ENCODE measurements at places on chromosomes 12 and 14.

- DNase-seq, result peak; percentile 50
These were observed 16.5 kb downstream of the PRKCH start for GRCh38 chr14:61337893-61338292.

DNA sequence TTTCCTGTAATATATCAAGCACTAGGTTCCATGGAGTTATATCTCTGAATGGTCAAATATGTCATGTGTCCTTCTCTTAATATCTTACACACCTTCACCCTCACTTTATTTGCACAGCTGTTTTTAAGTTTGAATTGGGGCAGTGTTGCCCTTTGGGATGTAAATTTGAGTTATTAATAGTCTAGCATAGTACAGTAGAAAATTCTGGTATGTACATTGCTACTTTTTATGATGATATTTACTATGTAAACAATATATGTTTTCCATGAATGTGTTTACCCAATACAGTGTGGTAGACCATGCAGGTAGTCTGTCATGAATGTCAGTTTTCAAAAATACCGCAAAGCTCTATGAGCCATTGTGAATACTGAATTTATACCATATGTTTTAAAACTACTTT, 50.5 kb downstream of the METTL25 start:
- no peak for DNase-seq

GRCh38 chr14:22393796-22394195, 195.2 kb downstream of the DAD1 start:
- DNase-seq, result no peak

- no peak for DNase-seq
These were observed 28.9 kb downstream of the GSG1 start for GRCh38 chr12:13074396-13075117.

- DNase-seq, result no peak
These were observed 8.9 kb upstream of the FAIM2 start for GRCh38 chr12:49912345-49913255.

DNA sequence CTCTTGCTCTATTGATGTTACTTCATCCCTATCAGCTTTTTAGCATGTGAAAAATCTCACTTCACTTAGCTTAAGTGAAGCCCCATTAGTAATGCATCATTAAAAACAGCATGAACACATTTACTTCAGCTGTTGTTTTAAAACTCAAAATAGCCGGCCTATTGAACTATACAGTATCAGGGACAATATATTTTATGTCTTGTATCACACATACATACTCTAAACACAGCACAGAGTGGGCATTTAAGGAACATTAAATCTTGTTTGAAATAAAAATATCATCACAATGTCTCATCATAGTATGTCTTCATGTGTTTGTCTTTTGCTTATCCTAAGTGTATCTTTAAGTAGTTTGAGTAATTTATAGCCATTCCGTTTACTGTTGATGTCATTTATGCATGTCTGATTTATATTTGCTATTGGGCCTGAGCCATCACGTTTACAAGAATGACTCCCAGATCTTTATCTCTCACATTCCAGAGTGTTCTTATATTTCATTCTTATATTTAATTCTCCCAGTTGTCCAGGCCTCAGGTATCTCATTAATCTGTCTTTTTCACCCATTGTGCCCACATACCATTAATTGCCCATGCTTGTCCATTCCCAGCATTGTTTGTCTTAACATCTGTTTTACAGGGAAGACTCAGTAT, 57.5 kb downstream of the ARHGAP5 start:
- DNase-seq, result no peak

- DNase-seq, result no peak
These were observed 145.0 kb upstream of the SLC38A2 start for GRCh38 chr12:46517579-46517962.

DNA sequence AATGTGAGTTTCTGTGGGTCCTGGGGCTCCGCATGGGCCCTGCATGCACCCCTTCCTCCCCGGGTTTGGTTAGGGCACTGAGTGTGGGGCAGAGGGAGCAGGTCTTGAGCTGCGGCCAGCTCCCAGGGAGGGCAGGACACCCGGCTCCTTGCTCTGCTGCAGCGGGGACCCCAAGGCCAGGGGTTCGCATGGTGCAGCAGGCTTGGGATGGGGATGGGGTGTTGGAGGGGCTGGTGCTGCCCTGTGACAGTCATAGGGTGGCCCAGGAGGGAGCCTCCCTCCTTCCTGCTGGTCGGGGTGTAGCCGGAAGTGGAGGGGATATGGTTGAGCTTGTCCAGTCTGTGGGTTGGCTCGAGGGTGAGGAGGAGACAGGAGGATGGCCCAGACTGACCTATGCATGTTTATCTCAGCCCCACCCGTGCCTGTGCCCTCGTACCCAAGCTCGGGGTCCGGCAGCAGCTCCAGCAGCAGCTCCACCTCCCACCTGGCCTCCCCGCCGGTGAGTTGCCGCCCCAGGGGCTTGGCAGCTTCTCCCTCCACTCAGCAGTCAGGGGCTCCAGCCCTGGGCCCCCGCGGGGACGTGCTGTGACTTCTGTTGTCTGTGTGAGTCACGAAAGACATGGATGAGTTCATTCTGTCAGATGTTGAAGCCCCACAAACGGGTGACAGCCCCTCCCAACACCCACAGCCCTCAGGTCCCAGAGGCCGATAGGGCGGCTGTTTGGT, 16.0 kb downstream of the ULK1 start:
- DNase-seq, result no peak

DNA sequence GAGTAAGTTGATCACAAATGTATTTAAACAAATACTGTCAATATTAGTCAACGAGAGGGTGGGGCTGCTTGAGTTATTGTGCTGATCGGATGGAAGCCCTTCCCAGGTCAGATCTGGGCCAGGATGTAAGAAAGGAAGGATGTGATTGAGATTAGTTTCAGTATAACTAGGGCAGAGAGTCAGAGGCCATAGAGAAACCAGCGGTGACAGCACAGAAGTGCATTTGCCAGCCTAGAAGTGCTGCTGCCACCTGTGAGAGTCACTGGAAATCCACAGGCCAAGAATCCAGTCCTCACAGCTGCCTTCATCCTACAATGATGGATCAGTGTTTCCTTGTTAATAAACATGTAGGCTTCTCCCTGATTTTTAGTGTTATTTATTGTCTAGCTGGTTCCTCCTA, 9.8 kb upstream of the FERMT2 start:
- no peak for DNase-seq

DNA sequence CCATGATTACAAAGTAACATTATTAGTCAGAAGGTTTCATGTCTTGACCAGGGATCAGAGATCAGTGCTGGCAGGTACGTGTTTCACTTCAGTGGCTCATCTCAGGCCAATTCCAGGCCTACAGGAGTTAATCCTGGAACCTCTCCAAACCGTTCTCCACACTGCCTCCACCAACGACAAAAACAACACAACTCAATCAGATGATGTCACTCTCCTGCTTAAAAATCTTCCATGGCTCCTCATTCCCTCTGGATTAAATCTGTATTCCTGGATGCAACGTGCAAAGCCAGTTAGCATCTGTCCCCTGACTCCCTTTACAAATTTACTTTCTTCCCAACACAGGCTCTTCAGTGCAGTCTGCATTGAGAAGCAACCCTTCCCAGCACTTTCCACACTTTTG, 34.3 kb upstream of the TXNRD1 start:
- no peak for DNase-seq

GRCh38 chr12:10722905-10723746, at the start of gene YBX3:
Gene YBX3 (minus strand): TSS chr12:10723323. CDS start chr12:10723111, 212 bp downstream.
- no peak for DNase-seq

GRCh38 chr14:56189307-56189706, 71.1 kb downstream of the PELI2 start:
- DNase-seq, result no peak

DNA sequence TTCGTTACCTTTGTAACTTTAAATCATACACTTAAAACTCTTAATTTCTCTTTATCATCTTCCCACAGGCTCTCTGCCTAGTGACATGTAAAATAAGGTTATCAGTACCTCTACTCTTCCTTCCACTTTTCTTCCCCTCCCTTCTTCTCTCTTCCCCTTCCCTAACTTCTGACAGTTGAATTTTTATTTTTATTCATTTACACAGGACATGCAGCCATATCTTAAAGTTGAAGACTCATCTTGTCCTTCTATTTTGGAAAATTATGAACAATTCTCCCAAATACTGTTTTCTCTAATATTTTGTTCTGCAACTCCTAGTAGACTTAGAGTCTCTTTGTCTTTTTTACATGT, 263.9 kb downstream of the FBXL14 start:
- no peak for DNase-seq

GRCh38 chr12:116055895-116056607, 221.4 kb downstream of the MED13L start:
- no peak for DNase-seq

DNA sequence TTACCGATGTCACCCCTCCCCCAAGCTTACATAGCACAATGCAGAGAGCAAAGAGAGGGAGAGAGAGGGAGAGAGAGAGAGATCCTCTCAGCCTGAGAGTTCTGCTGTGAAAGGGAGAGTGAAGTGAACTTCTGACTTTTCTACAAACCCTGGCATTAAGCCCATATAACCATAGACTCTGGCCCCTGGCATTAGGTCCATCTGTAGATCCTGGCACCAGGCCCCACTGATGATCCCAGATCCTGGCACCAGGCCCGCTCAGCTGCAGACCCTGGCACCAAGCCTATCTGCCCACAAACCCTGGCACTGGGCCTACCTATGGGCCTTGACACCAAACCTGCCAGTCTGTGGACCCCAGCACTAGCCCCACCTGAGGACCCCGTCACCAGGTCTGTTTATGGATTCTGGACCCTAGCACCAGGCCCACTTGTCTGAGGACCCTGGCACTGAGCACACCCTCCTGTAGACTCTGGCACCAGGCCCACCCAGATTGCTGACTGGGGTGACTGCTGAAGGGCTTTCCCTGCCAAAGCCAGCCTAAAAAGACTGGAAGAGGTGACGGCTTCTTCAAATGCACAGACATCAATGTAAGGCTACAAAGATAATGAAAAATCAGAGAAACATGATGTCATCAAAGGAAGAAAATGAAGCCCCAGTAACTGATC, 14.5 kb upstream of the KRT83 start:
- DNase-seq, result no peak

- no peak for DNase-seq
These were observed 3.3 kb downstream of the PPP1R3E start for GRCh38 chr14:23299211-23299957.

DNA sequence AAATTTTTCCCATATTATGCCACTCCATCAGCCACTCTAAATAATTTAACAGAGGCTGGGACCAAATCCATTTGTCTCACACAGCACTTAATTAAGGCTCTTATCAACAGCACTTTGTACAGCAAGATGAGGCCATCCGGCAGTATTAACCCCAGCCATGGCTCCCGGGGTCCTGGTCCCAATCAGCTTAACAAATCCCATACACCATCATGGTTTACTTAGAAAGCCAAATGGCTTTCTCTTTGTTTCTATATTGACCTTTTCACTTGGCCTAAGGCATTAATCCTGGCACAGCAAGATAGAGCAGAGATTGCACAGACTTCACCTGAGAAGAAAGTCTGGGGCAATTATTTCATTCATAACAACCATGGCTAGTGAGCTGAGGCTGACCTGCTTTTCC, 38.6 kb downstream of the SPTSSA start:
- no peak for DNase-seq

DNA sequence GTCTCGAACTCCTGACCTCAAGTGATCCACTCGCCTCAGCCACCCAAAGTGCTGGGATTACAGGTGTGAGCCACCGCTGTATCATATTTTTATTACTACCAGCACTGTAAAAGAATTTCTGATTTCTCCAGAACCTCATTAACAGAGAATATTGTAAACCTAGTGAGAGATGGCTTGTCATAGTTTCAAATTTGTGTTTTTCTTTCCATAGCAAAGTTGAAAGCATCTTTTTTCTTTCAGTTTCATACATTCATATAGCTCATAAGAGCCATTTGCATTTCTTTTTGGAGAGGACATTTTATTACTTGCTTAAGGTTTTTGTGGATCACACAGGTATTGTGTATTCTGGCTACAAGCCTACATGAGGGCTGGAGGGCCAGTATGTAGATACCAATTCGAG, 58.0 kb downstream of the MIS18BP1 start:
- DNase-seq, result no peak

- DNase-seq, result no peak
These were observed 63.9 kb downstream of the VCPKMT start for GRCh38 chr14:50052517-50052916.

DNA sequence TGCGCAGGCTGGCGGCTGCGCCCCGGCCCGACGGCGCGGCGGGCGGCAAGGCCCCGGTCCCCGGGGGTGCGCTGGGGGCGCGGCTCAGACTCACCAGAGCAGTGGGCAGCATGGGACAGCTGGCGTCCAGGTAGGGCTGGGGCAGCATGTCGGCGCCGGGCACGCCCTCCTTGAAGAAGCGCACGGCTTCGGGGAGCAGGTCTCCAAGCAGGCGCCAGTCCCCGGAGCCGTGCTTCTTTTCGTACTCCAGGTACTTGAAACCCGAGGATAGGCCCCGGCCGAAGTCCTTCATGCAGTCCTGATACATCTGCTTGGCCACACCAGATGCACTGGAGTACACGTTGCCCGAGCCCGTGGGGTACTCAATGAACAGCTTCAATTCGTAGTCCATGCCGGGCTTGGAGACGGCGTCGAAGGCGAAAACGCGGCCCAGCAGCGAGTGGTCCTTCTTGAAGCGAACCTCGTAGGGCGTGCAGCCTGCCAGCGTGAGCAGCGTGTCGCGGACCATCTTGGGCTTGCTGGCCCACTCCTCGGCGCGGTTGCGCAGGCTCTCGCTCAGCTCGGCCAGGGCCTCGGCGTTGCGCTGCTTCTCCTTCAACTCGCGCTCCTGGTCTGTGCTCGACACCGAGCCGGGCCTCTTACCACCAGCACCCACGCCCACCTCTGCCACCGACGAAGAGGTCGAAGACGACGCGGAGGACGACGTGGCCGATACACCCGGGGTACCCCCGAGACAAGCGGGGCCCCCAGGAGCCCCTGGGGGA, 2.2 kb downstream of the IRF2BPL start:
- no peak for DNase-seq

DNA sequence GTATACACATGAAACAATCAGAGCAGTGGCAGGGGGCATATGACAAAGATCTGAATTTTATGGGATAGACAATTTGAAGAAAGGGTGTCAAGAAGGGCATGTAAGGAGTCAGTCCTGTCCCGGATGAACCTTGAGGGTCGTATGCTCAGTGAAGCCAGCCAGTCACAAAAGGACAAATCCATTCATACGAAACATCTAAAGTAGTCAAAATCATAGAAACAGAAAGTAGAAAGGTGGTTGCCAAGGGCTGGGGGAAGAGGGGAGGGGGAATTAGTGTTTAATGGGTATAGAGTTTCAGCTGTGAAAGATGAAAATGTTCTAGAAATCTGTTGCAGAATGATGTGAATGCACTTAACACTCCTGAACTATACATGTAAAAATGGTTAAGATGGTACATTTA, 157.5 kb downstream of the TGFB3 start:
- no peak for DNase-seq

- DNase-seq, result no peak
These were observed 185.1 kb downstream of the DACT1 start for GRCh38 chr14:58822856-58823255.

DNA sequence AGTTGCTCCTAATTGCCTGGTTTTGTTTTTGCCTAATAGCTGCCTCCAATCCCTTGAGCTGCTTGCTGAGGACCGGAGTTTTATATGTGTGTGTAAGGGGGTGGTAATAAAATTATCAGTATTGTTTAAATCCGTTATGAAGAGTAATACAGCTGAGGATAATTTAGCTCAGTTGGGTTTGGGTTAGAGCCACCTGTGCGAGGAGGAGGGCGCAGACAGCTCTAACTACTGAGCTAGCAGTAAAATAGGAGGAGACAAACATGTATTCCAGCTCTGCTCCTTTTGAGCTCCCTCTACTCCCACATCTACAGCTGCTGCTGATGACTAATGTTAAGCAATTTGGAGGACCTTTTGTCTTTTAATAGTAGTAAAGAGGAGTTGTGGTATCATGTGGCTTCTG, 61.5 kb downstream of the SPATS2 start:
- no peak for DNase-seq

GRCh38 chr12:82529101-82529500, 157.6 kb upstream of the TMTC2 start:
- no peak for DNase-seq

Measured in activated T-helper 1 cell treated with anti-CD3 and anti-CD28 coated beads, Interleukin-2, amount 50 U/mL, for 16 hours (primary cell).